Hair follicular keratinocyte (primary cell): ENCODE measurements at places on chromosomes 6 and 20. TPM values are rescaled to one million over a fixed set of nuclear protein-coding genes. Genes with fewer than 3 reads are reported as not detected.

VNN1 gene
- total RNA-seq = 0.46 and 0.70 TPM in 2 replicates

SLC26A8 gene
- not detected in 2 replicates for total RNA-seq

OPRM1 gene
- not detected in 2 replicates for total RNA-seq

CST7 gene
- not detected in 2 replicates for total RNA-seq

CD93 gene
- total RNA-seq = under 0.01 TPM in 2 replicates

ZBTB12 gene
- total RNA-seq = 0.30 and 0.39 TPM in 2 replicates

OPRL1 gene
- 0.30 and 0.55 TPM in 2 replicates for total RNA-seq

PBOV1 gene
- not detected in 2 replicates for total RNA-seq

FNDC11 gene
- 1.1 and 1.7 TPM in 2 replicates for total RNA-seq

DIDO1 gene
- total RNA-seq = 23.4 and 24.3 TPM in 2 replicates

OR2H1 gene
- total RNA-seq = not detected in 2 replicates
